WERI-Rb-1 (cell line): ENCODE measurements at places on chromosomes 1 and 21.
A peak's percentile ranks its signal among the peaks of the same experiment; 100 is the strongest.

DNA sequence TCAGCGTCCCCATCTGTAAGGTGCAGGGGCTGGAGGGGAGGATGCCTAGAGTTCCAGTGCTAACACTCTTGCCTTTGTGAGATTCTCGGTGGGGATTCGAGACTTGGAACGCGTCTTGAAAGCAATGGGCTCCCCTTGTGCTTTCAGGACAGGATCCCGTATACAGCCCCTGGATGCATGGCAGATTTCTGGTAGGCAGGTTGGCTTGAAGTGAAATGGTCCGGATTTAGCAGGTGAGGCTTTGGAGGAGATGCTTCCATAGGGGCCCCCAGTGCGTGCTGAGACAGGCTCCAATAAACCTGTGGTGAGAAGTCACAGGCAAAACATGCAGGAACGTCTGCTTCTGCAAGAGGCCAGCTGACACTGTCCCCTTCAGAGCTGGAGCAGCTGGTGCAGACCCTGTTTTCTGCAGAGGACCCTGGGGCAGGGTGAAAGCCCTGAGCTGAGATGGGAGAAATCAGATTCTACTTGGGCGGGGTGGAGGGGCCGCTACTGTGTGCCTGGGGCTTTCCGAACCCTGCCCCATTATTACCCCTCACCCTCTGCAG lies 270.4 kb downstream of the PTPRU start:
- no peak for DNase-seq

DNA sequence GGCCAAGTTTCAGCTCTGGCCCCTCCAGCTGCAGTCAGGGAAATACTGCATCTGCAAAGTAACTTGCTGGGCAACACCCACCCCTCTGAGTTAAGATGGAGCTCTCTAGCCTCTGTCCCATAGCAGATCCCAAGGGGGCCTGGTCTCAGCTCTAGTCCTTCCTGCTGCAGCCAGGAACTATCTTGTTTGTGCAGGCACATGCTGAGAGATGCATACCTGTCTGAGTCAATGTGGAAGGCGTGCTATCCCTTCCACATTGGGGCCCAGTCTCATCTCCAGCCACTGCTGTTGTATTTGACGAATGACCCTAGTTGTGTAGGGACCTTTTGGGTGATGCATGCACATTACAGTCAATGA lies 76.4 kb downstream of the CTH start:
- DNase-seq, result no peak

DNA sequence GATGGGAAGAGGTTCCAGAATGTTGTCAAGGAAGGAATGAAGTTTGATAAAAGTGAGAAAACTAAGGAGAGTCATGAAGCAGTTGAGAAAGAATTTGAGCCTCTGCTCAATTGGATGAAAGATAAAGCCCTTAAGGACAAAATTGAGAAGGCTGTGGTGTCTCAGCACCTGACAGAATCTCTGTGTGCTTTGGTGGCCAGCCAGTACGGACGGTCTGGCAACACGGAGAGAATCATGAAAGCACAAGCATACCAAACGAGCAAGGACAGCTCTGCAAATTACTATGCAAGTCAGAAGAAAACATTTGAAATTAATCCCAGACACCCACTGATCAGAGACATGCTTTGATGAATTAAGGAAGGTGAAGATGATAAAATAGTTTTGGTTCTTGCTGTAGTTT lies 142.8 kb downstream of the CDC7 start:
- DNase-seq, result no peak

DNA sequence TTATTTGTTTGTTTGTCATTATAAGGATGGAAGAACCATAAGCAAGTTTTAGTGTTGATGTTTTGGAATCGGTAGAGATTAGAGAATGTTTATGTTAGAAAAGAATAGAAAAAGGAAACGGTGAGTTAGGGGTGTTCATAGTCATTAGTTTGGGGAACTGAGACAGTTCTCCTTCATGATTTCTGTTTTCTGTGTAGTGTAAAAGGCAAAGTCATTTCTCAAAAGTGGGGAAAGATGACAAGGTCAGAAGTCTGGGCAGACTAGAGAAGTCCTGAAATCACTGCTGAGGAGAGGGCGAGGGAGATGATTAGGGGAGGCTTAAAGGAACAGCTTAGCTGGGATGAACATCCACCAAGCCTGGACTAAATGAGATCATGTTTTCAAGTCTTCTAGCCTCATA lies 498.9 kb downstream of the TTLL7 start:
- peak; percentile 19 for DNase-seq

GRCh38 chr1:108817811-108818210 lies 39.1 kb downstream of the AKNAD1 start:
- no peak for DNase-seq

- peak; percentile 95 for DNase-seq
Observed at GRCh38 chr1:204650911-204651570, 34.5 kb downstream of the LRRN2 start.
